Activated T-cell treated with anti-CD3 and anti-CD28 coated beads, Interleukin-2, amount 50 U/mL, for 72 hours (primary cell): ENCODE measurements at places on chromosomes 13 and 19.

DNA sequence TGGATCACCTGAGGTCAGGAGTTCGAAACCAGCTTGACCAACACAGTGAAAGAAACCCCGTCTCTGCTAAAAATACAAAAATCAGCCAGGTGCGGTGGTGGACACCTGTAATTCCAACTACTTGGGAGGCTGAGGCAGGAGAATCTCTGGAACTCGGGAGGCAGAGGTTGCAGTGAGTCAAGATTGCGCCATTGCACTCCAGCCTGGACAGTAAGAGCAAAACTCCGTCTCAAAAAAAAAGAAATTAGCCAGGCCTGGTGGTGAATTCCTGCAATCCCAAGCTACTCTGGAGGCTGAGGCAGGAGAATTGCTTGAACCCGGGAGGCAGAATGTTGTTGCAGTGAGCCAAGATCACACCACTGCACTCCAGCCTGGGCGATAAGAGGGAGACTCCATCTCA is 12.2 kb upstream of the FBXW9 start:
- no peaks in the 10 kb centered on the region for H3K27me3 ChIP-seq
- no peak for DNase-seq
- no peak overlapping the region for H3K27ac ChIP-seq
- no peaks in the 10 kb centered on the region for H3K4me1 ChIP-seq
- no peak overlapping the region for H3K4me3 ChIP-seq

DNA sequence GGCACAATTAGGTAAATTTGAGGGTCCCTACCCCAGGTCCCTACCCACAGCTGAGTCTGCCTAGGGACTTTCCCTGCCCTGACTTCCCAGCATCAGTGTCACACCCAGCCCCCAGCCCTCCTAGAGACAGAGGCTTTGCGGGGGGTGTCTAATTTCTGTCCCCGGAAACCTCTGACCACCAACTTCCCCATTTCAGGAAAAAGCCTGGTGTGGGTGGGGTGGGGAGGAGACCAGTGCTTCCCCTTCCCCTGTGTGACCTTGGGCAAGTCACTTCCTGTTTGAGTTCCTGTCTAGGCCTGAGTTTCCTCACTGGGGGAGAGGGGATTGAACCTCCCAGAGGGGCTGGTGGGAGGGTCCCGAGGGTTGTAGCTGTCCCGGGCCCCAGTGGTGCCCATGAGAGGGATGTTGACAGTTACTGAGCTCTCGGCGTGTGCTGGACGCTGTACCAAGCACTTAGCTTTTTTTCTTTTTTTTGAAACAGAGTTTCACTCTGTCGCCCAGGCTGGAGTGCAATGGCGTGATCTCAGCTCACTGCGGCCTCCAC is 7.9 kb downstream of the VASP start:
- no peak for DNase-seq
- peak overlapping the region; percentile 90 for H3K27ac ChIP-seq
- no peaks in the 10 kb centered on the region for H3K27me3 ChIP-seq
- H3K4me1 ChIP-seq: peaks cover 50% of the 10 kb centered on the region

GRCh38 chr13:78596736-78597601 is 6.4 kb downstream of the POU4F1 start:
- peak overlapping the region; percentile 73 for H3K27ac ChIP-seq
- H3K4me3 ChIP-seq: peak overlapping the region; percentile 64
- peaks cover 16% of the 10 kb centered on the region for H3K4me1 ChIP-seq
- H3K27me3 ChIP-seq: peaks cover 86% of the 10 kb centered on the region
- peaks cover 1% of the 10 kb centered on the region for H3K36me3 ChIP-seq

DNA sequence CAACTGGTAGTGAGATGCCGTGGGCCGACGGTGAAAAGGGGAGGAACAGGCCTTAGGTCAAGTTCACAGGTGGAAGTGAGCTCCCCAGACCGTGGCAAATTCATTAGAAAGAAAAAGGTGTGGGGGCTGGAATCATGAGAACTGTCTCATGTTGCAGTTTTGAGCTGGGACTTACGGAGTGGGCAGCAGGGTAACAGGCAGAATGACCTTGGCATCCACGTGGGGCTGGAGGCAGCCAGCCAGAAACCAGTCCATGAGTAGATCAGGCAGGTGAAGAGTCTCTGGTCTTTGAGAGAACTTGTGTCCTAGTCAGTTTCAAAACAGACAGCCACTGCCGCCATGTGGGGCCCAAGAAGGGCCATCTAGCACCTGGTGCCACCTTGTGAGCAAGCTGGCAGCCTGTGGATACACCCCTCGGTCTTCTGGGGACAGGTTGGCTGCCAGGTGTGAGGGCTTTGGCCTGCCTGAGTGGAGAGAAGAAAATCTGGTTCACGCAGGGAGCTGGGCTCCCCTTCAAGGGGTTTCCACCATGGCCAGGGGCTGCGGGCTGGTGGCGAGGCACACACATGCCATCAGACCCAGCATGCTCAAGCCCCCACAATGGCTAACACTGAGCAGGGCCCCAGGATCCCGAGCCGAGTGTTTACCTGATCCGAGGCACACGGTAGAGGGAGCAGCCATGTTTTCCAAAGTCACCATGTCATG is 23.9 kb downstream of the TSSK6 start:
- H3K36me3 ChIP-seq: peaks cover 16% of the 10 kb centered on the region
- H3K27me3 ChIP-seq: no peaks in the 10 kb centered on the region
- no peak overlapping the region for H3K4me3 ChIP-seq
- no peak overlapping the region for H3K27ac ChIP-seq
- H3K4me1 ChIP-seq: peaks cover 44% of the 10 kb centered on the region
- DNase-seq: no peak

DNA sequence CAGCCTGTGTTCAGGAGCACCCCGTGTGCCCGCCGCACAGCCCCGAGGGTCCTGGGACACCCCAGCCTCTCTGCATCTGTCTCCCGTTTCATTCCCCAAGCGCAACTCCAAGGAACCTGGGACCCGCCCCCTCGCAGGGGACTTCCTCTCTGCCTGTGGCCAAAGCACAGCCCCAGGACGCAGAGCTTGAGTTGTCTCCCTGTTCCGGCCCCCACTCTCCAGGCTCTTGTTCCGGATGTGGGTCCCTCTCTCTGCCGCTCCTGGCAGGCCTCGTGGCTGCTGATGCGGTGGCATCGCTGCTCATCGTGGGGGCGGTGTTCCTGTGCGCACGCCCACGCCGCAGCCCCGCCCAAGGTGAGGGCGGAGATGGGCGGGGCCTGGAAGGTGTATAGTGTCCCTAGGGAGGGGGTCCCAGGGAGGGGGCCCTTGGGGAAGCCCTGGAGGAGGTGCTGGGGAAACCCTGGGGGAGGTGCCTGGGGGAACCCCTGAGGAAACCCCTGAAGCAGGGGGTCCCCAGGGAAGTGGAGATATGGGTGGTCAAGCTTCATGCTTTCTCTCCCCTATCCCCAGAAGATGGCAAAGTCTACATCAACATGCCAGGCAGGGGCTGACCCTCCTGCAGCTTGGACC is 1.3 kb downstream of the HCST start:
- H3K36me3 ChIP-seq: peaks cover 6% of the 10 kb centered on the region
- peak overlapping the region; percentile 88 for H3K4me3 ChIP-seq
- no peaks in the 10 kb centered on the region for H3K27me3 ChIP-seq
- H3K27ac ChIP-seq: peak overlapping the region; percentile 95
